ENCODE measurements at places on chromosomes 16 and 17.

GRCh38 chr16:75460446-75460845, 4.0 kb downstream of the TMEM170A start:
- peak; percentile 13 for DNase-seq

GRCh38 chr16:66468321-66468965, 41.3 kb downstream of the BEAN1 start:
- DNase-seq, result no peak

DNA sequence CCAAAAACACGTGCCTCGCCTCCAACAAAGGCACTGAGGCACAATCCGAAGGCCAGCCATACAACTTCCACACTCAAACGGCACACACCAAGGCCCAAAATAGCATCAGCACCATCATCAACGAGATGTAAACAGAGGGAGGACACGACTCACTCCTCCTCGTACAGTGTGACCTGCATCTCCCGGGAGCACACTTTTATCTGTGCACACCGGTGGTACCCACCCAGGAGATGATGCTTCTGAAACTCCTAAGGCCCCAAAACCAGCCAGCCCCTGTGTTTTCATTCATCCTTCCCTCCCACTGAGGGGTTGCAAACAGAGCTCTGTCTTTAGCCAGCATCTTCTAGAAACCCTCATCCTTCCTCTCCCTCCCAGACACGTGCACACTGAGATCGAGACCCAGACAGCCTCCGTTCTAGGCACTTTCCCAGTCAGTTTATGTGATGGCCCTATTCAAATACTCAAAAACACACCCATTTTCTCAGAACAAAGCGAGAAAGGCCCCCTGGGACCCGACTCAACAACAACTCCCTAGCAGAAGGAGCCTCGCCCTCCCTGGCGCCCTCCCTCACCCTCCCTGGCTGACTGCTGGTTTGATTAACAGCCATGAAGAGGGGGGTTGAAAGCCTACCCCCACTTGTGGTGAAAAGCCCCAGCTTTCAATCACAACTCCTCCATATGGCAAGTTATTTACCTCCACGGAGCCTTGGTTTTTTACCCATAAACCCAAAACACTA, 76.3 kb downstream of the GAS7 start:
- DNase-seq, result no peak

DNA sequence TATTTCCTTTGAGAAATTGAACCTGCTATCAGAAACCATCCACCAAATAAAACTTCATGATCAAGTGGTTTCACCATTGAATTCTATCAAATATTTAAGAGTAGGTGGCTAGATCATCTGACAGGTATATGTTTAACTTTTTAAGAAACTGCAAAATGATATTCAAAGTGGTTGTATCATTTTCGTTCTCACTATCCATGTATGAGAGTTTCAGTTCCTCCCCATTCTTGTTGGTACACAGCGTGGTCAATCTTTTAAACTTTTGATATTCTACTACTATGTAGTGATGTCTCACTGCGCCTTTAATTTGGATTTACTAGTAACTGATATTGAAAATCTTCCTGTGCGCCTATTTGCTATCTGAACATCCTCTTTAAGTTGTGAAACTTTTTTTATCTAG, 163.7 kb downstream of the CYB561 start:
- no peak for DNase-seq

DNA sequence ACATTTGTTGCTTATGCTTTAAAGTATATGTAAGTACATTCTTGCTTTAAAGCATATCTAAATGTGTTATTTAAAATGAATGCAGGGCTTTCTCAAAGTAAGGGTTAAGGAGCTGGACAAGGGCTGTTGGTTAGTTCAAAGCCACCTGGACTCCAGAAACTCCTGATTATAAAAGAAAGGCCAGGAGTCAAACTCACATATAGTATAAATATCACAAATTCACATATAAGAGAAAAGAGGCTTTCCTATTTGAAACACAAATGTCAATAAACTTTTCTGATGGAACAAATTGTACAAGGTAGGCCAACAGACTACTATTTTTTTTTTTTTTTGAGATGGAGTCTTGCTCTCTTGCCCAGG, 84.5 kb upstream of the CORO6 start:
- no peak for DNase-seq

- DNase-seq, result no peak
Measured at GRCh38 chr17:73689596-73690275, 45.5 kb upstream of the SDK2 start.

DNA sequence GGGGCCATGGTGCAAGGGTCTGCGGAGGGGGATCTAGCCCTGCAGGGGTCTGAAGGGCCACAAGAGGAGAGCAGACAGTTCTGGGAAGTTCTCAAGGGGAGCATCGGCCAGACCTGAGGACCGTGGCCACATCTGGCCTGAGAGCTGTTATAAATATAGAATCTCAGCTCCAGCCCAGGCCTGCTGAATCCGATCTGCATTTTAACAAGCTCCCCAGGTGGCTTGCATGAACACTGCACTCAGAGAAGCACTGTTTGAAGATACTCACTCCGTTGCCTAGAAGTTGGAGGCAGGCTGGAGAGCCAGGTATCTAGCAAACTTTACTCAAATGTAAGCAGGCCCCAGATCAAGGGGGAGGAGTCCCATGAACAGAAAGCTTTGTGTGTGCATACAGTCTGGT, 61.3 kb downstream of the NKD1 start:
- DNase-seq, result no peak

DNA sequence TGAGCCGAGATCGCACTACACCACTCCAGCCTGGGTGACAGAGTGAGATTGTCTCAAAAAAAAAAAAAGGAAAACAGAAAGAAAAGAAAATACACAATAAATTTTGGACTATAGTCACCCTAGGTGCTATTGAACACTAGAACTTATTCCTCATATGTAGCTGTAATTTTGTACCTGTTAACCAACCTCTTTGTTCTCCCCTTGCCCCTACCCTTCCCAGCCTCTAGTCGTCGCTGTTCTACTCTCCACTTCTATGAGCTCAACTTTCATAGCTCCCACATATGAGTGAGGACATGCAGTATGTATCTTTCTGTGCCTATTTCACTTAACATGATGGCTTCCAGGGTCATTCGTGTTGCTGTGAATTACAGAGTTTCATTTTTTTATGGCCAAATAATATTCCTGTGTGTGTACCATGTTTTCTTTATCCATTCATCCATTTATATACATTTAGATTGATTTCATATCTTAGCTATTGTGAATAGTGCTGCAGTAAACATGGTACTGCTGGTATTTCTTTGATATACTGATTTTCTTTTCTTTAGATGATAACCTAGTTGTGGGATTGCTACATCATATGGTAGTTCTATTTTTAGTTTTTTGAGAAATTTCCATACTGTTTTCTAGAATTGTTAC, 28.3 kb downstream of the VPS35L start:
- DNase-seq, result peak; percentile 71

GRCh38 chr16:78501744-78502143, 402.3 kb downstream of the WWOX start:
- no peak for DNase-seq

DNA sequence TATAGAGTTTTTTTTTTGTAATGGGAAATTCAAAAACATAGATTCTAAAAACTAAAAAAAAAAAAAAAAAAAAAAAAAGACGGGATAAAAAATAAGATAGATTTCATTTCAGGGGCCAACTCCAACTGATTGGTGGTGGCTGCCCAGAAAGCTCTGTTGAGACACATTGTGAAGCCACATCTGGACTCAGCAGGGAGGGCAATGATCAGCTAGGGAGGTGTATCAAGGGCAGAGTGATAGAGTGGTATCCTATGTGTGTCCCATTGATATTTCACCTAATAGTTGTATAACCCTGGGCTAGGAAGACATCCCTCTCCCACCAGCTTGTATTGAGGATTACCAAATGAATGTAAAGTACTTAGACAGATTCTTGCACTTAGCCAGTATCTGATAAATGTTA, 6.7 kb upstream of the CMTR2 start:
- no peak for DNase-seq

DNA sequence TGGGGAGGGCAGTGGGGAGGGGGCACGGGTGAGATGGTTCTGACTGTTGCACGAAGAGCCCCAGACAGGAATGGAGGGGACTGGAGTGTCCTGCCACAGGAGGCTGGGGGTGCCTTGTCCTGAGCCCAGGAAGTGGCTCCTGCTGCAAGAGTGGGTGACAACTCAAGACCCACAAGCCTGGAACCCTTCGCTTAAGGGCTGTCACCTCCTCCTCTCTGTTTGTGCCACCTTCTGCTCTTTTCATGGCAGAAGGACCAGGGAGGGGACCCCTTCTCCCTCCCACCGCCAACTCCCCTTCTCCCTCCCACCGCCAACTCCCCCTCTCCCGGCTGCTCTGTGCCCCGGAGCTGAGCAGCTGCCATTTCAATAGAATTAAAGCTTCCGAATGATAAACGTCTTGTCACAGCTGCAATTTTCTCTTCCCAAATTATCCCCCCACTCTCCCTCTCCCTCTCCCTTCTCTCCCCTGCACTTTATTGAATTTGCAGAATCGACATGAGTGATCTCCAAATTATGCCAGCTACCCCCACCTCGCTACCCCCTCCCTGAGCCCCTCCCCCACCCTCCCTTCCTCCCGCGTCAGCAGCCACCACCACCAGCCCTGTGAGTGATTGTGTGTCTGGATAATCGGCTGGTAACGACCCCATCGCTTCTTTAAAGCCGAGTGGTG, 13.7 kb downstream of the GJD3 start:
- DNase-seq, result no peak

DNA sequence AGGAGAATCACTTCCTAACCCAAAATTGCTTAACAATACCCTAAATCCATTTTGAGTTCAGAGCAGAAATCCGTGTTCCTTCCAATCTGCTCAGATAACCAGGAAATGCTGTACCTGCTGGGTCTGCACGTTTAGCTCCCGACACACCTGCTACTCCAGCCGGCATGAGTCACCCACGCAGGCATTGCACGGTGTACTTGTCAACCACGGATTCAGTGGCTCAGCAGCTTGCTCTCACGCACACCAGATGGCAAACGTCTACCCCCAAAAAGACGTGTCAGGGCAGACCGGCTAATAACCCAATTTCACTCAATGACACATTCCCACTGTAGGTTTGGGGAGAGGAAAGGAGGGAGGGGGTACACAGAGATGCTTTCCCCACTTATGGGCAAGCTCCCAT, 468.1 kb downstream of the SOX9 start:
- no peak for DNase-seq

DNA sequence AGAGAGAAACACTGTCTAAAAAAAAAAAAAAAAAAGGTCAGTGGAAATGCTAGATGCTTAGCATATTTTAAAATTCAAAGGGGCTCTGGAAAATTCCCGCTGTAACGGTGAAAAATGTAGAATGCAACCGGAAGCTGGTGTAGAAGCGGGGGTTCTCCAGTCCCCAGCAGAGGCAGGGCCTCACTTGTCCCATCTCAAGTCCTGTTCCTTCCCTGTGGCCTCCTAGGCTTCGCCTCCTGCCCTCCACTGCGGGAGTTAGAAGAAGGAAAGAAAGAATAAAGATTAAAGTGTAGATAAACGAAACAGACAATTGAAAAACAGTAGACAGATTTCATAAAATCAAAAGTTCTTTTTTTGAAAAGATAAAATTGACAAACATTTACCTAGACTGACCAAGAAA, 14.8 kb upstream of the ZNF287 start:
- DNase-seq, result no peak

DNA sequence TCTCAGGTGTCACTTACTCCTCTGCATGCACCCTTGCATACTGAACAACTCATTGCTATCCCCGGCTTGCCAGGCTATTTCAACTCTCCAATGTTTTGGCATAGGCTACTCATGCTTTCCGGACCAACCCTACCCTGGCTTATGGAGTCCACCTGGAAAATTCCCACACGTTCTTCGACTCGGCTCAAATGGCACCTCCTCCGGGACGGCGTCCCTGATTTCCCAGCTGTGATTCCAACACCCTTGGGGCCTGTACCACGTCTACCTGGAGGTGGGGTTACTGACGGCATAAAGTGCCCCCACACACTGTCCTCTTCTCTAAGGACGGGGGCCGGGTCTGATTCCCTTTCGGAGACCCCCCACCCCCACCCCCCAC, 498 bp downstream of the SMYD4 start:
- DNase-seq, result peak; percentile 14

- no peak for DNase-seq
Measured at GRCh38 chr17:13384626-13385025, 217.1 kb downstream of the HS3ST3A1 start.

- DNase-seq, result no peak
Measured at GRCh38 chr17:63534816-63535455, 11.8 kb downstream of the KCNH6 start.

DNA sequence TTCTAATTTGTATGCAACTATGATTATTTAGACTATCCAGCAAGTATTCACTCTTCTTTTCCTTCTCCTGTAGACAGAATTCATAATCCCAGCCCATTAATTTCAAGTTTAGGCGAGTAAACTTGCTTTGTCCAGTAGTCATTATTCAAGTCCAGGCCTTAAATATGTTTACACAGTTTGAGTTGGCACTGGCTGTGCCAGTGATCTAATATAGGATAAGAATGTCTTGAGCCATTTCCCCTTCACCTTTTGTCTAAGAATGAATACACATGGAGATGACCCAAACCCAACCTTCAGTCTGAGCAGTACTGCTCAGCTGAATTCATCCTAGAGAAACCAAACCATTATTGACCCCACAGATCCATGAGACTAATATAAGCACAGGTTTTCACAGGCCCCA, 930.4 kb upstream of the CDH8 start:
- DNase-seq, result no peak

DNA sequence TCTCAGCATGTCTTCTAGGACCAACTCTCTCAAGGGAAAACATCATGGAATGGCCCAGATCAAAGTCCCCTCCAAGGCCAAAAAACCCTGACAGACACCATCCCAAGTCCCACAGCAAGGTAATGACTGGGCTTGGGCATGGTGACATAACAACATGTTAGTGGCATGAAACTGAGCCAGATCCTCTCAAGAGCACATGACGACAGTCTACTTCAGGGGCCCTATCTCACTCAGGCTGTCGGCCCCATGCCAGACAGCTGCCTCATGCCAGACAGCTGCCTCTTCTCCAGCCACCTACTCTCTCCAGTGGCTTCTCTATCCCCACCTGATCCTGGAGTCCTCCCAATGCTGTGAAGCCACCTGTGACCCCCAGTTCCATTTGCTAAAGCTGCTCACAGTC, 18.4 kb downstream of the HSD11B2 start:
- DNase-seq, result no peak

DNA sequence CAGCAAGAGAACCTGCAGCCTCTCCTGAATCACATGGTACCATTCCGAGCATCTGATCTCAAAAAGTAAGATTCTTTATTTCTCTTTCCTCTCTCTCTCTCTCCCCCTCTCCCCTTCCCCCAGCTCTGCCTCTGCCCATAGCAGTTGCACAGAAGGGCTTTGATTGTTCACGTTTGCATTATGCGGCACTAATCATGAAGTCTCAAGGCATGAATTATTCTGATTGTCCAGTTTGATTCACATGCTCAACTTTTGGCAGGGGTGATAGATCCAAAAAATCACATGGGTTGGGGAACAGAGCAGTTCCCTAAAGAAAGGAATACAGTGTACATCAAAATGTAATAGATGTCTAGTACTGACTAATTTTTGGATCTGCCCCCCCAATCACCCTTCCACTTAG, 380.0 kb upstream of the SOX9 start:
- no peak for DNase-seq

- DNase-seq, result peak; percentile 50
Measured at GRCh38 chr17:37614391-37614790, 5.2 kb upstream of the SYNRG start.

GRCh38 chr16:87966064-87966645, 14.9 kb downstream of the BANP start:
- peak; percentile 52 for DNase-seq

Data from fibroblast of pulmonary artery (primary cell).